NCI-H460 (cell line): ENCODE measurements at places on chromosomes 13 and 19. TPM values are rescaled to one million over a fixed set of nuclear protein-coding genes. Genes with fewer than 3 reads are reported as not detected.

DNA sequence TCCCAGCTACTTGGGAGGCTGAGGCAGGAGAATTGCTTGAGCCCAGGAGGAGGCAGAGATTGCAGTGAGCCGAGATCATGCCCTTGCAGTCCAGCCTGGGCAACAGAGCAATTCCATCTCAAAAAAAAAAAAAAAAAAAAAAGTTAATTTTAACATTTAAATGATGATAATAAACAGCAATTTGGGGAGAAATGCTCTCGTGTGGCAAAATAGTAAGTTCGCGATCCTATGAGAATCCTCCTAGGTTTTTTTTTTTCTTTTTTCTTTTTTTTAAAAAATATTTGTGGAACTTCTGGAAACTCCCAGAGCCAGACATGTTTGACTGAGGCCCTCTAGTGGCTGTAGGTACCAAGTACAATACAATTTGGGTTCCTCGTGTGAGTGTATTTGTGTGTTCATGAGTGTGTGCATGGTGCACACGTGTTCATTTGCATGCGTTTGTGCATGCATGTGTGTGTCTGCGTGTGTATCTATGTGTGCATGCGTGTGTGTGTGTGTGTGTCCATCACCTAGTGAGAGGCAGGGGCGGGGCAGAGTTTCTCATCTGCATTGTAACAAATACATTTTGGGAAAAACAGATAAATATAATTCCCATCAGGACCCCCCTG lies 31.2 kb downstream of the TMPRSS9 start:
- DNase-seq = peak; percentile 48

DNA sequence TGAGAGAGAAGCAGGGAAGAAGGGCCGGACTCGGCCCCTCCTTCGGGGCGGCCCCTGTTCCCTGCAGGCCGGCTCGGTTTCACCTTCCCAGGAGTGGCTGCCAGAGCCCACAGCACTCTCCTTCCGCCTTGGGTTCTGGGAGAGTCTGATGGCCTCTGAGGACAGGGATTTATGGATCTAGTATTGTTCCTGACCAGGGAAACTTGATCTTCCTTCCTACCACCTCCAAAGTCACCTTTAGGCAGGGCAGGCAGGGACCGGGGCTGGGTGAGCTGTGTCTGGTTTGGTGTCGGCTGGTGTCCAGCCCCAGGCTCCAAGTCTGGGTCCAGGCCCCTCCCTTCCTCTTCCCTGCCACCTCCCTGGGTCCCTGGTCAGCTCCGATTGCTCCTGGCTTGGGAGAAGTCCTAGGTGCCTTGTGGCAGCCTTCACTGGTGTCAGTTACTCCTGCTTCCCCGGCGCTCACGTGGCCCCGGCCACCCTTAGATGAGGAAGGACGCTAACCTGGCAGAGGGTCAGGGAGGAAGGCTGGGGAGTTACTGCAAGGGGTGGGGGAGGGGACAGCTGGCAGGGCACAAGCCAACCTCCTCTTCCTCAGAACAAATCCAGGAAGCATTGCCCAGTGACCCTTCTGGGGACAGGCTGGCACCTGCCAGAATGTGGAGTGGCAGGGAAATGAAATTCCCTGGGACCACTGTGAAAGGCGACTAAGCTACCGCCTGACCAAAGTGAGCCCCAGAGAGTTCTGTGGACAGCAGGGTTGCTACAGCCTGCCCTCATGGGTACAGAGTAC lies 18.8 kb downstream of the RFX1 start:
- DNase-seq = no peak

DNA sequence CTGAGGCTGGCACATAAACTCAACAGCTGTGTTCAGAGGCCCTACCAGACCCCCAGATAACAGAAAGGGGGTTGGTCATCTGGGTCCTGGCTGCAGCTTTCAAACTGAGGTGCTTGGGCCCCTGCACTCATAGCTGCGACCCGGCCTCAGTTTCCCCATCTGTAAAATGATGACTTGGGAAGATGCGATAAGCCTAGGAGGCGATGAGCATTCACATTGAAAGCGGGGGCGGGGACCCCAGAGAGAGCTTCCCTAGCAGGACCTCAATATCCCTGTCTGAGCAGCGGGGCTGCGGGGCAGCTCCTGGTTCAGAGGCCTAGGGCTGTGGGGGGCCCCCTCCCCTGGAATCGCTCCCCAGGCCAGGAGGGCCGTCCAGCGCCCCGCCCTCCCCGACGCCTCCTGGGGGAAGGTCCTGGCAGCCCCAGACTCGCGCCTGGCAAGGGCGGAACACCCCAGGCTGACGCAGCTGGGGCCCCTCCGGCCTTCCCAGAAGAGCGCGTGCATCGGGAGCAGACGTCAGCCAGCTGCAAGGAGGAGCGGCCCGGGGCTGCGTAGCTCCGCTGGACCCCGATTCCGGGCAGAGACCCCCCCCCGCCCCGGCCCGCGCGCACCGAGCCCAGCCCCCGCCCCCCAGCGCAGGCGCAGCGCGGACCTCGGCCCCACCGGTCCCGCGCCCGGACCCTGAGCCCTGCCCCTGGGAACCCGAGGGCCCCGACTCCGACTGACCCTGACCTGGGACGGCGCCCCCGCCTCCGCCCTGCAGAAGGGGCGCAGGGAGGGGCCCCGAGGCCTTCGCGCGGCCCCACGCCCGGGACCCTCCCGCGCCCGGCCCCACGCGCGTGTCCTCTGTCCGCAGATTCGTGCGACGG lies 3.5 kb downstream of the FSTL3 start:
- DNase-seq = no peak

GRCh38 chr19:4772566-4772965 lies 19.0 kb upstream of the FEM1A start:
- no peak for DNase-seq

GRCh38 chr19:51365965-51366388 lies at the start of gene ETFB:
ETFB (minus strand) TSS chr19:51366388; CDS start chr19:51366326, 62 bp downstream.
- DNase-seq = no peak

DNA sequence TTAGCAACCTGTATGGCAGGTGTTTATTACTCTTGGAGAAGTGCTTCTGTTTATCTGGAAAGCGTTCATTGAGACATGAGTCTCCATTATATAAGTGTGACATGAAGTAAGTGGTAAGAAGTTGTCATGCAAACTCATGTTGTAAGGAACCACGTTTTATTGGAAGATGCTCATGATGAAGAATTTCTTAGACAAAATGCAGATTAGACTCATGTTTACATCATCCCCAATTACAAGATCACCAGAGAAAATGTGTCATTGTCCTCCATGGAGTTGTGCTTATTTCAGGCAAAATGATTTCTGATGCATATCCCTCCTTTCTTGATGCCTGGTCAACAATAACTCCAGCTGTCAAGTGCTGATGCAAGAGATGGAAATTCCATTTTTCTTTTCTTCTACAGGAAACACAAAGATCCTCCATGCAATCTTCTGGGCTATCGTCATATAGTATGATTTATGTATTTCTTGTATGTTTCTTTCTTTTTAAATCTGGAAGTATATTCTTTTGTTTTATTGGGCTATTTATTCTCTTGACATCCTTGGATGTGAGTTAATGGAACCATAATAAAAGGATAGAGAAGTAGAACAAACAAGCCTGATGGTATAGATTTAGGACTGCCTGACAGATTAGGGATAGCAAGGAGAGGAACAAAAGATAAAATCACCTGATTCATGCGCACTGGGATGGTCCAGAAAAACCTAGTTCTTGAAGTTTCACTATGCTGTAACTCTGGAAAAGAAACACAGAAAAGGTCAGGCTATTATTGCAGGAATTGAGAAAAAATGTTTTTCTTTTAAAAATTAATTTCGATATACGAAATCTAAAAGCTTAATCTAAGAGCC lies 50.7 kb upstream of the DIAPH3 start:
- peak; percentile 5 for DNase-seq

GRCh38 chr13:51148952-51149573 lies 38.0 kb upstream of the C13orf42 start:
- peak; percentile 43 for DNase-seq

DNA sequence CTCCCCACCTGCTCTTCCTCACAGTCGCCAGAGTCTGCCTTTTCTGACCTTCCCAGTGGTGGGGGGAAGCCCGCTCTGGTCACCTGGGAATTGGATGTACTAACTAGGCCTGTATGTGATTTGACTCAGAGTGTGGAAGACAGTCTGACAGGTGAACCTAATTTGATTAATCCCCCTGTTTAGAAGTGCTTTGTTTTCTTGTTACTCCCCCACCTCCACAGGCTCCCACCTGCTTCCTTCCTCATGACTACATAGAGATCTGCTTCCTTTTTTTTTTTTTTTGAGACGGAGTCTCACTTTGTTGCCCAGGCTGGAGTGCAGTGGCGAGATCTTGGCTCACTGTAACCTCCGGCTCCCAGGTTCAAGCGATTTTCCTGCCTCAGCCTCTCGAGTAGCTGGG lies 44.0 kb downstream of the COG3 start:
- no peak for DNase-seq

DNA sequence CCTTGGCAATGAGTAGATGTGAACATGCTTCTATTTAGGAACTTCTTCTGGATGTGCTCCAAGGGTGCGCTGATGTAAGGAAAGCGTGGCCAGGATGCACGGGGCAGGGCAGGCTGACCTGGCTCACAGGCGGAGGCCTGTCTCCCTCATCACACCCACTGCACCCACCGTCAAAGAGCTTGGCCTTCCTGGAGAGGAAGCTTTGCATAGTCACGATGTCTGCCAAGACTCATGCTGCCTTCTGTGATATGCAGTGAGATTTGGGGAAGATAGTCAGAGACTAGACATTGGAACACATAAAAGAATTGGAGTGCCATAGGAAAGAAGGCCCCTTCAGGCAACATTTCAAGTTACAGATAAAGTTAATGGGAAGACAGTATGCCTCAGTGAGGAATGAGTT lies 82.0 kb downstream of the MYO16 start:
- DNase-seq = no peak

GRCh38 chr19:28435551-28436271 lies 777.2 kb downstream of the UQCRFS1 start:
- no peak for DNase-seq

- DNase-seq = no peak
These were observed 6.1 kb downstream of the LGALS14 start for GRCh38 chr19:39710333-39710890.

GRCh38 chr19:41426952-41427646 lies at the start of gene B3GNT8:
B3GNT8 (minus strand) TSS chr19:41427374; CDS start chr19:41426778, 596 bp downstream.
- DNase-seq = no peak

DNA sequence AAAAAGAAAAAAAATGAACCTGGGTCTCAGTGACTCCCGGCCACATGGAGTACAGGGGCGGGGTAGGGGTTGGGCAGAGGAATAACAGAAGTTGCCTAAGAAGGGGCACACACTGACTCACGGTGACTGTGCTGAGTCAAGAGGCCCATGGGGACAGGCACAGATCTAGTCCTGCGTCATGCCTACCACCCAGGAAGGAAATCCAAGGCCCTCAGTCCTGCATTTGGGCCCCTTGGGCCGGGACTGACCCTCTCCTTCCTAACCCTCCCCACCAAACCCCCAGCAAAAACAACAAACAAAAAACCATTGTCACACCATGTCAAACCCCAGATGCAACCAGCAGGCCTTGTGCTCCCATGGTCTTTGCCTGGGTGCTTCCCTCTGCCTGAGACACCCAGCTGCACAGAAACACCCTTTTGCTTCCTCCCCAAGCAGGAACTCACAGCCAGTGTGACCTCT lies 9.6 kb upstream of the NOTCH3 start:
- DNase-seq = peak; percentile 90

DNA sequence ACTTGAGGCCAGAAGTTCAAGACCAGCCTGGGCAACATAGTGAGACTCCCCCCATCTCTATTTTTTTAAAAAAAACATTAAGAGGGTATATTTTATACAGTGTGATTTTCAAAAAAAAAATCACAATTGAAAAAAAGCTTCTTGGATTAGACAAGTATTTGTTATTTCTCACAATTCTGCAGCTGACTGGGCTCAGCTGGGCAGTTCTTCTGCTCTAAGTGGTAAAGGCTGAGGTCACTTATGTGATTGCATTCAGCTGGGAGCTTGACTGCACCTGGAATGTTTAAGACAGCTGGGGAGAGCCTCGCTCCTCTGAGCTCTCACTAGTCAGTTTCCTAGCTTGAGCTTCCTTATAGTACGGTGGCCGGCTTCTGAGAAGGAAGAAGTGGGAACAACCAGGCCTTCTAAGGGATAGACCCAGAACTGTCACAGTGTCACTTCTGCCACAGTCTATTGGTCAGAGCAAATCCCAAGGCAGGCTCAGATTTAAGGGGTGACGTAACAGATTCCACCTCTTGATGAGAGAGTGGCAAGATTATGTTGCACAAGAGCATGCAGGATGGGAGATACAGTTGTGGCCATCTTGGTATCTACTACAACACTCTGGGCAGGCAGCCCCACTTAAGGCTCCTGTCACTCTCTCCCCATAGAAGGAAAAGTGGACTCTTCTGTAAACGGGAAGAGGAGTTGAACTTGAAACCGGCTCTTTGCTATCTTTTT lies 19.7 kb upstream of the IRGC start:
- DNase-seq = no peak

DNA sequence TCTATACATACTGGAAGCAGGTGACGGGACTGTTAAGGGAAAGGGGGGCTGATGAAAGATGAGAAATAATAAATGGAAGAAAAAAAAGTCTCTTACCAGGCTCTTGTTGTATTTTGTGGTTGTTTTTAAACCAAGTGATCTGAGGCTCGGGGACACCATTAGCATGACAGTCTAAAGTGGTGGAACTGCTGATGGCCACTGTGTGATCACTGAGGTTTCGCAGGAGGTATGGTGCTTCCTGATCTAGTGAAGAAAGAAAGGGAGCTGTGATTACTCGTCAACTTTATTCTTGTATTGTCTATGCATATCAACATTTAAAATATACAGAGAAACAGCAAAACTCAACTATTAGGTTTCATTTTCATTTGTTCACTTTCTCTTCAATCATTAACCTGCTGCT lies 110.1 kb downstream of the FLT1 start:
- DNase-seq = no peak

DNA sequence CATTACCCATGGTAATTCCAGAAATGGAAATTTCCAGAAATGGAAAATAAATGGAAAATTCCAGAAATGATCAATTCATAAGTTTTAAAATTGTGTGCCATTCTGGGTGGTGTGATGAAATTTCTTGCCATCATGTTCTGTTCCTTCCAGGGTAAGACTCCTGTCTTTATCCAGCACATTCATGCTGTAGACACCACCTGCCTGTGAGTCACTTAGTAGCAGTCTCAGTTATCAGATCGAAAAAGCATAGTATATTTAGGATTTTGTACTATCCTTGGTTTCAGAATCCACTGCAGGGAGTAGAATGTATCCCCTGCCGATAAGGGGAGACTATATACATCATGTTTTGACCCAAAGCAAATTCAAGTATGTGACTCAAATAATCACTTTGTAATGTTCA lies 26.7 kb upstream of the CSNK1A1L start:
- DNase-seq = no peak

GRCh38 chr19:4338441-4339355 lies at the start of gene STAP2:
STAP2 (minus strand) TSS chr19:4338827; CDS start chr19:4338753, 74 bp downstream.
- DNase-seq = no peak

- no peak for DNase-seq
These were observed 27.7 kb downstream of the WASF3 start for GRCh38 chr13:26585136-26585535.

GRCh38 chr13:49063011-49063410 lies 87.3 kb downstream of the FNDC3A start:
- no peak for DNase-seq

The GGACT gene
- 2.2 and 3.3 TPM in 2 replicates for total RNA-seq

The FSD1 gene
- not detected in 2 replicates for total RNA-seq

The SIGLECL1 gene
- not detected in 2 replicates for total RNA-seq

The METTL21C gene
- not detected in 2 replicates for total RNA-seq

The SLC25A42 gene
- total RNA-seq = 0.87 and 1.6 TPM in 2 replicates

The B3GNT8 gene
- not detected in 2 replicates for total RNA-seq

The SLC25A30 gene
- 10.7 and 11.6 TPM in 2 replicates for total RNA-seq

The CABP5 gene
- total RNA-seq = not detected in 2 replicates
